CD4-positive, alpha-beta memory T cell (primary cell): ENCODE measurements at places on chromosomes 6 and 20. TPM values are rescaled to one million over a fixed set of nuclear protein-coding genes. Genes with fewer than 3 reads are reported as not detected.
A peak's percentile ranks its signal among the peaks of the same experiment; 100 is the strongest.

- DNase-seq = no peak
Measured at GRCh38 chr20:36493051-36493800, 48.1 kb upstream of the MYL9 start.

DNA sequence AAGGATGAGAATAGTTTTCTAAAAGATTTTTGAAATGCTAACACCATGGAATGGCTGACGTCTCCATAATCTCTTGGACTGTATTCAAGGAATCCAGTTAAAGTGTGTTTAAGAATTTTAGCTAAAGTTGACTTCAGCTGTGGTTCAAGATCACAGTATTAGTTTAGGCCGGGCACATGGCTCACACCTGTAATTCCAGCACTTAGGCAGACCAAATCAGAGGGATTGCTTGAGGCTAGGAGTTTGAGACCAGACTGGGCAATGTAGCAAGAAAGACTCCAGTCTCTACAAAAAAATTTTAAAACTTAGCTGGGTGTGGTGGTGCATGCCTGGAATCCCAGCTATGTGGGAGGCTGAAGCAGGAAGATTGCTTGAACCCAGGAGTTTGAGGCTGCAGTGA lies 68.2 kb downstream of the RFPL4B start:
- DNase-seq = no peak

- DNase-seq = no peak
Measured at GRCh38 chr20:17456279-17456678, 74.9 kb downstream of the BFSP1 start.

CYB5R4 gene
- 24.0 TPM for total RNA-seq

GRCh38 chr6:7758456-7758855 lies 32.6 kb downstream of the BMP6 start:
- no peak for DNase-seq

DNA sequence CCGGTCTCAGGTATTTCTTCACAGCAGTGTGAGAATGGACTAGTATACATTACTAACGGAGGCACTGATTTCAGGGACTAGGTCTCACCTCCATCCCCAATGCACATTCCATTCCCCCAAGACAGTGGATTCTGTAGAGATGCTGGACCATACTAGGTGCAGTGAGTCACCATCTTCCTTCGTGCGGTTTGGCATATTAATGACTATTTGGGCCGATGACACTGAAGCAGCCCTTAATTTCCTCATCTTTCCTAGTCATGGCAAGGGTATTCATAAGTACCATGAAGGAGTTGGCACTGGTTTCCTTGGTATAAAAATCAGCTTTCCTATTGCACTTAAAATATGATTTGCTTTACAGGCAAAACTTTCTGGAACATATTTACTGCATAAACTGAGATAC lies 121.4 kb upstream of the TRAF3IP2 start:
- no peak for DNase-seq

CCN6 gene
- total RNA-seq = not detected

MYB gene
- 3.9 TPM for total RNA-seq

CFAP61 gene
- not detected for total RNA-seq

CSNK2B gene
- 141 TPM for total RNA-seq

GRCh38 chr6:49462071-49462470 lies 982 bp downstream of the MMUT start:
- DNase-seq = peak; percentile 12

MYO6 gene
- total RNA-seq = 4.4 TPM

HLA-DMA gene
- total RNA-seq = 10.2 TPM

DNA sequence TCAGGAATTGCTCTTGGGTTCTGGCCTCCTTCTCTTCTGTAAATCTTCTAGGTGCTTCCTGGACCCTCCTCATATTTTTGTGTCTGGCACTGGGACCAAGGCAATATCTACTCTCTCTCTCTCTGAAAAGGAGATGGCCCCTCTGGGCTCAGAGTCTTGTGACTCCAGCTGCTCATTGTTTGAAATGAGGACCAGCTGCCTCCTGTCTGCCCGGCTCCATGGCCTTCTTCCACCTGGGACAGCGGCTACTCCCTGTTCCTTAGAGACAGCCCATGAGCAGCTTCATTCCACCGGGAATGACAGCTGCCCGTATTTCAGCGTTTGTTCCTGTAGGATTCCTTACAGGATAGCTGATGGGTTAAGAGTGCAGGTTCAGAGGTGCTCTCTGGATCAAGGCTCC lies 2.9 kb downstream of the TGM3 start:
- no peak for DNase-seq

- DNase-seq = no peak
Measured at GRCh38 chr6:45712786-45713185, 302.9 kb downstream of the CLIC5 start.

DNA sequence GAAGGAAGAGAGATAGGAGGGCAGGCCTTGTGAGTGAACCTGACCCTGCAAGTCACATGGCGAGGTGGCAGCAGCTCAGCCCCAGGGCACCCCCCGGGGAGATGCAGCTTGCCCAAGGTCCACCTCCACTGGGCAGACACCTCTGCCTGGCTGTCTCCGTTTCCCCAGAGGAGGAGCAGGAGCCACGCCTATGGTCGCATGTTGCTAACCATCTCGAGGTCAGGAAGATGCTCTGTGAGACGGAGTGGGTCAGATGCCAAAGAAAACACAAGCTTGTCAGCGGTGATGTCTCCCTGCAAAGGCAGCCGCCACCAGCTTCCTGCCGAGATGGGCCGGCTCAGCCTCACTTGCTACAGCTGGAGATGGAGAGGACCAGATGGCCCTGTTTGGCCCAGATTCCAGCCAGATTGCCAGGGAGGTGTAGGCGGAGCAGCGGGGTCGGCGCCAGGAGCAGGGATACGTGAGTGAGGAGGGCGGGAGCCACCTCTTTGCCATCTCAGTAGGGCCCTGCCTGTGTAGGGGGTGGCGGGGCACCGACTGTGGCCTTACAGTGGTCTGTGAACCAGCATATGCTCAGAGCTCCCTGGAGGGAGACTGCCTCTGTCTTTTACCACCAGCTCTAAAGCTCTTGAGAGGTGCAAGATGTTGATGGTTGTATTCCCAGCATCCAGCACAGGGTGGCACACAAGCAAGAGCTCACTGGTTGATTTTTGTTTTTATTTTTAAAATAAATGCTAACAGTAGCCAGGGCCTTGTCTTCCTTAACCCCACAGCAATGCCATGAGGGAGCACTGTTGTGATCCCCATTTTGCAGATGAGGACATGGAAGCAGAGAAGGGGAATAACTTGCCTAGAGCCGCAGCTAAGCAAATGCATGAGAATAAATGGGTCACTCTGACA lies 42.9 kb upstream of the FAM83D start:
- DNase-seq = no peak

DNA sequence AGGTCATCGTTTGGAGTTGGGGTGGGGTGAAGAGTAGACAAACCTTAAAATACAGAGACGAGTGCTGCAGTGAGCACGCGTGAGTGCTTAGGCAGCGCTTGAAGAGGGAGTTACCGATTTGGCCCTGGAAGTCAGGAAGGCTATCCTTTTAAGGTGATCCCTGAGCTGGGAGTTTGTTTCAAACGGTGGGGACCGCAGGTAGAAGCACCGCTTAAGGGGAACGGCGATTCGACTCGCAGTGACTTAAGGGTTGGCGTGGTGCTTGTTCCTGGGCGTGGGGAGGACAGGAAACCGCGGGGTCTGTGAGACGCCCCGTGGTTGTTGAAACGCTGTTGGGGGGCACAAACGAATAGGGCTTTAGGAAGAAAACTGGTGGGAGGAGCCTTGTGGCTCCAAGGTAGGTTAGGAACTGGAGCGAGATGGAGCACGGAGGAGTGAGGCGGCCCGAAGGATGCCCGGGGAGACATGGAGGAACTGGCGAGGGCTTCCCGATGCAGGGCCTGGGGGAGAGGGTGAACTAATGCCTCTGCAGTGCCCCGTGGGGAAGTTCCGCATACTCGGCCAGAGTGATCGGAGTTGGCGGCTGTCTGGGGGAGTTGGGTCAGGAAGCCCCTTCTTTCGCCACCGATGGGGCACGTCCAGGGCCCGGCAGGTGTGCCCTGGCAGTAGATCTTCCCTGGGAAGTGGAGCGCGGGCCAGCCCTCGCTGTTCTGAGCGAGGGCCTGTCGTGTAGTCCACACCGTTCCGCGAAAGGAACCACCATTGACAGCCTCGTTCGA lies 1.3 kb upstream of the CDYL start:
- no peak for DNase-seq

DNA sequence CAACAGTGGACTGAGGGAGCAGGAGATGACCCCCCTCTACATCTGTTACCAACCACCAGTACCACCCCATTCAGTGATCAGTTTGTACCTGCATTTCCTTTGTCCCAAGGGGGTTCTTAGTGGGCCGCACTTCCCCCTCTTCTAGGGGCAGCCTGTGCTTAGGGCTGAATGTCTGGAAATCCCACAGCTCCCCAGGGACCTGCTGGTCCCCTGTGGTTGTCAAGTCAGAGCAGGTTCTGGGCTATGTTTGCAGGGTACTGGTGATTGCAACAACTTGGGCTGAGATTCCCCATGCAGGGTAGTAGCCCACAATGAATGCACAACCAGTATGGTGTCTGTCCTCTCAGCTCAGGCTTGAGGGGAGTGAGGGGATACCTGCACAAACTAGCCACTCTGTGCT lies 39.7 kb upstream of the COL10A1 start:
- DNase-seq = no peak

- DNase-seq = no peak
Measured at GRCh38 chr6:44851176-44851575, 463.7 kb downstream of the CDC5L start.

GRCh38 chr20:64065974-64066343 lies 3.0 kb downstream of the TCEA2 start:
- peak; percentile 74 for DNase-seq

BFSP1 gene
- total RNA-seq = 0.94 TPM

DNA sequence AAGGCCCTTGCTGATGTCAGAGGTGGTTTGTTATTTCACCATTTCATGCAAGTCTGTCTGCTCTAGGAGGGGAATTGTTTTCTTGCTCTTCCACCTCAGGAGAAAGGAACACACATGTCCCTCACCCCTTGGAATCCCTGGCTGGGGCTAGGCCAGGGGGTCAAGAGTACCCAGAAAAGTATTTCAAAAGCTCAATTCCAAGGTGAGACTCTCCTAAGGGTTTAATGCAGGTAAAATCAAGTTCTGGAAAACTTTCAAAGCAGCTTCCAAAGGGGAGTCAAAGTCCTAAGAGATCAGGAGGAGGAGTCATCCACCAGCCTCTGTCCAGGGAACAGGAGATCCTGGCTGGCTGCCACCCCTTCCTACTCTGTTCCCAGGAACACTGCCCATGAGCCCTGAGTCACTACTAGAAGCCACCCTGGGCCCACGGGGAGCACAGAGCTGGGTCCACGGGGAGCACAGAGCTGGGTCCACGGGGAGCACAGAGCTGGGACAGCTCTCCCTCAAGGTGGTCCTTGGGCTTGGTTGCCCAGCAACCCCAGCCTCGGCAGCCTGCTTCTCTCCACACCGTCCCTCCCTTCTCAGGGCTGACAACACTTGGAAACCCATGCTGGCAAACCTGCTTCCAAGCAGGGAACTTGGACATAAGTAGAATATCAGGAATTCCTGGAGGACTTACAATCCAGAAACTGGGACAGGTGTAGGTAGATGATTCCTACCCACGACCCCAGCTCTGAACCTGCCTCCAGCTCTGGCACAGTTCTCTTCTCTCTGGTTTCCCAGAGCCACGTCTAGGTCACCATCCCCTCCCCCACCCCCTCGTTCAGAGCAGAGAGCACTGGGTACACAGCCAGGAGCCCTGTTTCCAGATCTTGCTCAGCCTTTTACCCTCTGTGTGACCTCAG lies 35.3 kb upstream of the CDKN1A start:
- no peak for DNase-seq

TBXT gene
- total RNA-seq = not detected

DNA sequence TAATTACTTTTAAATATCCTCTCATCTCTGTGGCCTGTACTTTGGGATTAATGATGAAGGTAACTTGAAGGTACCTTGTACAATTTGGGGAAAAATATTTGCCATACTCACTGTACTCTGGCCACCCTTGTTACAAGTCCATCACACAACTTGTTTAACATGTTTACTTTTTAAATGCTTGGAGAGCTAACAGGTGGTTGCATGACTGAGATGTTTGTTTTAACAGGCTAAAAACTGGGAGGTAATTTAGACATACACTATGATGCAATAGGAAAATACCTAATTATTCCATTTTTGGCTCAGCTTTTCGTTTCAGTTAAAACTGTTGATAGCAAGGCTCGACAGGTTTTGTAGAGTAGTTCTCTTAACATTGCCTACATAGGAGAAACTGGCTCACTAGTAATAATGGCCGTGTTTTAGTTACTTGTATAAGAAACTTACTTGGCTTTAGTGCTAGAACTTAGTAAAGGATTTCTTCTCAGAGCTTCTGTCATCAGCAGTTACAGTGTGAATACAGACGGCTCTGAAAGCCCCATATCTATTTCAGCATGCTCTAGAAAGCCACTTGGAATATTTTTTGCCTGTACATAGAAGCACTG lies 489.8 kb upstream of the SOX4 start:
- no peak for DNase-seq

FOXA2 gene
- not detected for total RNA-seq

GRCh38 chr6:139174961-139175360 lies 40.1 kb downstream of the HECA start:
- no peak for DNase-seq

BPIFB4 gene
- not detected for total RNA-seq

DNA sequence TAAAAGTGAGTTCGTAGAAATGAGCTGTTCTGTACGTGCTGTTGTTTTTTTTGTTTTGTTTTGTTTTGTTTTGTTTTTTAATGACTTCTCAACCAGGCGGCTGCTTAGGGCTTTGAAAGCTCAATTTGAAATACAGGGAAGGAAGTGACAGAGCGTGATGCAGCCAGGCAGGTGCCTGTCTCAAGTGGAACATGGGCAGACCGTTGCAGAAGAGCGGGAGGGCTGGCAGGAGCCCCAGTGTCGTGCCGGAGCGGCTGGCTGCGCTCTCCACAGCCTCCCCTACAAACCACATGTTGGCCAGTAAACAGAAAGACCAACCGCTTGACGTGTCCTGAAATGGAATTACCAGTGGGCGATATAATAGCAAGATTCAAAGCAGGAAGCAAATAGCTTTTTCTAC lies 164.9 kb upstream of the RREB1 start:
- no peak for DNase-seq

GRCh38 chr20:63785691-63786131 lies 45.4 kb downstream of the ZBTB46 start:
- DNase-seq = no peak

KIAA1755 gene
- total RNA-seq = not detected

DNA sequence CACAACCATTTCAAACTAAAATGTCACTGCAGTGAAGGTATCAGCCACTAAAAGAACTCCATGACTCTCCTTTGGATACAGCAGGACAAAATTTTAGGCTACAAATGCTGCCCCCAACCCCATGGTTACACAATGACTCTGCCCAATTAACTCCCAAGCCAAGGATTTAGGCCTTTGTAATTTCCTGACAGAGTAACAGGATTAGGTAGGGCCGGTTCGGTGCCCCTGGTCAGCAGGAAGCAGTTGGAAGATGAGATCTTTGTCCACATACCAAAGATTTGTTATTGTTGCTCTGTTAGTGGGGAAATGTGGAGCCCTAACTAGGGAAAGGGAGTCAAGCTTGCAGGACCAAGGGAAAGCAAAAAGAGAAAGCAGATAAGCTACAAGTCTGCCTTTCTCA lies 26.7 kb upstream of the RIPK1 start:
- no peak for DNase-seq

GRCh38 chr6:55286824-55287223 lies 40.4 kb upstream of the GFRAL start:
- DNase-seq = no peak

GRCh38 chr6:163712566-163712961 lies 298.0 kb downstream of the QKI start:
- DNase-seq = no peak
